ENCODE measurements at places on chromosomes 5 and 9.
A peak's percentile ranks its signal among the peaks of the same experiment; 100 is the strongest.

GRCh38 chr5:56460681-56461191, 227.6 kb upstream of the ANKRD55 start:
- DNase-seq = no peak

DNA sequence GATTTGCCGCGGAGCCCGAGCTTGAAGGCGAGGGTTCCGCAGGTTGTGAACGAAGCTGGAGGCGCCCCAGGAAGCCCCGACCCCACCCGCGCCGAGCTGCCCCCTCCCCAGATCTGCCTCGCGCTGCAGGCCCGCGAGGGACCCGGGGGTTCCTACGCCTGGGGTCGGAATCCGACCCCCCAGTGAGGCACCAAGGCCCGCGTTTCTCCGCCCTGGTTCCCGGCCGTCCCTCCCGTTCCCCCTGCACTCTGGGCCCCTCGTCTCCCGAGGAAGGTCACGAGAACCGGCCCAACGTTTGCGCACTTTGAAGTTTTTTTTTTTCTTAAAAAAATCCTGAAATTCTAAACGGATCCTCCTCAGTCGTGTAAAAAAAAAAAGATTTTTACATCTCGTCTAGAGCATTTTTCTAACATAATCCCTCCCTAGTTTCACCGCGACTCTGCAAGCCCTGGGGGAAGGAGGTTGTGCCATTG, 880 bp upstream of the GFPT2 start:
- DNase-seq = no peak

DNA sequence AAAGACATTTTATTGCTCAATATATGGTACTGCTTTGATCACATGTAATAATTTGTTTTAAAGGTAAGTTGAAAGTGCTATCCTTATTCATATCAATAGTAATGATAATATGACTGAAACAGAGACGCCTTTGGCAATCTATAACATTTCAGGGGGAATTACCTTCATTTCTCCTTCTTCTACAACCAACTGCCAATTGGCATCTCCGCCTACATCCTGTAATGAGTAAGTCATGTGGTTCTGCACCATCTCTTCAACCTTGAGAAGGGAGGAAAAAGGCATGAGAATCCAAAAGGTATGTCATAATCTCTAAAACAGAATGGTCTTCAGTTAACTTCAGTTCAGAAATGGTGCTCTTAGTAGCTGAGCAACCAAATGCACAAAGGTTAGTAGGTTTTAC, 52.4 kb downstream of the HMGCR start:
- no peak for DNase-seq

- DNase-seq = no peak
Measured at GRCh38 chr5:134456825-134457224, 45.1 kb upstream of the CDKN2AIPNL start.

- no peak for DNase-seq
Measured at GRCh38 chr5:33579152-33579551, 138.4 kb downstream of the TARS1 start.

DNA sequence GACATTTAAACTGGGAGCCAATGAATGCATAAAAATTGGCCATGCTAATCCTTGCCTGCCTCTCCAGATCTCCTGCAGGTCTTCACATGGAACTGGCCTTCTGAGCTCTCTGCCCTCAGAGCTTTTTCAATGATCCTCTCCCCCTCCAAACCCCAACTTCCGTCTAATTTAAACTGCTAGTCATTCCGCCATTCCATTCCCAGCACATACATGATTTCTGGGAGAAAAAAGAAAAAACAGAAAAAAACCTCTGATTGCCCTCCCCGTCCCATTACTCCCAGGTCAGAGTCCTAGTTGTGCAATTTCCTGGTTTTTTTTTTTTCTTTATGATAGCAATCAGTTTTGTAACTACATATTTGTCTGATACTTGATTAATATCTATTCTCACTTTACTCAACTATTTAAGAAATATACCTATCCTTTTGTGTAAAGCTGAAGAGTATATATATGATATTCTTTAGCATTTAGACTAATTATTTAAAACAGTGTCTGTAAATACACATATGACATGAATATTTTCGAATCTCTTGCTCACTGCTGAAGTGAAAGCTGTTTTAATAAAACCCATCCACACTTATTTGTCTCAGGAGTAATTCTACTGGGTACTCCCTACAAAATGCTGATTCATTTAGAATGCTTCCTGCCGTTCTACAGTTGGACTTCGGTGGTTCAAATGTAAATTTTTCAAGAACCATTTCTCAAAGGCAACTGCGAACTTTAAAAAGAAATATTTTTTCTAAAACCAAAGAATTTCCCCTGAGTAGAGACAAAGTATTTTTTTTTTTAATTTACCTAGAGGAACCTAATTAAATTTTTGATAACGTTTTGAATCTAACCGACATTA, 1.6 kb downstream of the HINT1 start:
- no peak for DNase-seq

GRCh38 chr9:86286278-86286677, 3.9 kb upstream of the ISCA1 start:
- DNase-seq = no peak

DNA sequence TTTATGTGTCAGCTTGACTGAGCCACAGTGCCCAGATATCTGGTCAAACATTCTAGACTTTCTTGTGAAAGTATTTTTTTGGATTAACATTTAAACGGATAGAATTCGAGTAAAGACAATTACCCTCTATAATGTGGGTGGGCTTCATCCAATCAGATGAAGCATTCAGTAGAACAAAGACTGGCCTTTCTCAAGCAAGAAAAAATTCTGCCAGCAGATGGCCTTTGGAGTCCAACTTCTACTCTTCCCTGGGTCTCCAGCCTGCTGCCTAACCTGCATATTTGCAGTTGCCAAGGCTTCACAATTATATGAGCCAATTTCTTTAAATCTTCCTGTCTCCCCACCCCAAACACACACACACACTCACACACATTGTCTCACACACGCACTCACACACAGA, 86.4 kb downstream of the MED10 start:
- no peak for DNase-seq

DNA sequence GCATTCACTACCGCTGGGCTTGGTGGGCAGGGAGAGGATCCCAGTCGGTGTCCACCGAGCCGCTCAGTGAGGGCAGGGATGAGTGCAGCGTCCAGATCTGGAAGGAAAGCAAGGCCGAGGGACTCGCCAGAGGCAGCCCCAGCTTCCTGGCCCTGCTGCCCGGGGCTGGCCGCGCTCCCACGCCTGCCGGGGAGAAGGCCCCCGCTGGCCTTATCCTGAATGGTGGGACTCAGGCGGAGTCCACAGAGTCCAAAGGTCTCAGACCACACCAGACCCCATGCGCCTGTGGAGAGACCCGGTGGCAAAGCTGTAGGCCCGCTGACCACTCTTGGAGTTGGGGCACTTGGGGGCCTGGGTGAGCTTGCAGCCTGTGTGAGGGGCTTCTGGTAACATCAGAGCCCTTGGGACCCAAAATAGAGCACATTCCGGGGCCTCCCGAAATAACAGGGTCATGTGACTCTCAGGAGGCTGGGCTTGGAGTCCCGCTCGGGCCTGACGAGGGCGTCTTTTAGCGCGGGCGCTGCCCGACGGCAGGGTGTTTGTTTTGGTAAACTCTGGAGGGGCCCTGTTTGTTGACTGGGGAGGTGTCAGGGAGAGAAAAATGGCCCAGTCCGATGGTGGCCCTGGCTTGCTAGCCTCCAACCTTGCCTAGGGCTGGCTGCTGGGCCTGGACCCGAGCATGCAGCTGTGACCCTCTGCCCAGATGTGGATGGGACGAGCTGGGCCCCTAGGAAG, 2.8 kb downstream of the RXRA start:
- no peak for DNase-seq

DNA sequence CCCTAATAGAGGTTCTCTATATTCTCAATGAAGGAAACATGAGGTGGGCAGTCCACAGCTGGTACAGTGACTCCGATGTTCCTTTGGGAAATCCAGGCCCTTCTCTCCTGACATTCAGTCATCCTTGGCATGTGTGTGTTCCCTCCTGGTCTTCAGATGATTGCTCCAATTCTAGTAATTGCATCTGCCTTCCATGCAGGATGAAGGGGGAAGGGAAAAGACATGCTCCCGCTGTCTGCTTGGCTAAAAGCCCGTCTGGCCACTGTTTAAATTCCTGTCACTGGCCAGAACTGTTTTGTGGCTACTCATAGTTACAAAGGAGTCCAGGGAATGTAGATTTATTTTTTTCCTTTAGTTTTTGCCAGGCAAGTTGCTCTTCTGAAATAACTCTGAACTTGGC, 65.0 kb downstream of the MAST4 start:
- DNase-seq = no peak

DNA sequence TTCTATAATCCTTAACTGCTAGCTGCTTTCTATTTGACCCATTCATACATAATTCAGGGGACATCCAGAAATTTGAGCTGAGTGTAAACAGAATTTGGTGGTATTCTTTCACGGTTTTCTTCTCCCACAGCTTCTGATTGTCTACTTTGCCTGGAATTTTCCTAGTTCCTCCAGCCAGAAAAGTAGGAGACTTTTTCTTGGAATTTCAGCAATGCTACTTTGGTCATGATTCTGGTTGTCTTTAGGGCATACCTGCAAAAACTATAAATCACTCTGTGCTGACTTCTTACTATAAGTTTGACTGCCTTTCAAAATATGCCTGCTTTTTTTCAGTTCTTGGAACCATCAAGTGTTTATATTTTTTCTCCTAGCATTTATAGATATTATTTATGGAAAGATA, 260.2 kb downstream of the TMEM38B start:
- DNase-seq = no peak

GRCh38 chr9:14030375-14031059, 283.4 kb downstream of the NFIB start:
- DNase-seq = no peak

- DNase-seq = peak; percentile 50
Measured at GRCh38 chr9:137270929-137271695, 6.4 kb upstream of the TOR4A start.

DNA sequence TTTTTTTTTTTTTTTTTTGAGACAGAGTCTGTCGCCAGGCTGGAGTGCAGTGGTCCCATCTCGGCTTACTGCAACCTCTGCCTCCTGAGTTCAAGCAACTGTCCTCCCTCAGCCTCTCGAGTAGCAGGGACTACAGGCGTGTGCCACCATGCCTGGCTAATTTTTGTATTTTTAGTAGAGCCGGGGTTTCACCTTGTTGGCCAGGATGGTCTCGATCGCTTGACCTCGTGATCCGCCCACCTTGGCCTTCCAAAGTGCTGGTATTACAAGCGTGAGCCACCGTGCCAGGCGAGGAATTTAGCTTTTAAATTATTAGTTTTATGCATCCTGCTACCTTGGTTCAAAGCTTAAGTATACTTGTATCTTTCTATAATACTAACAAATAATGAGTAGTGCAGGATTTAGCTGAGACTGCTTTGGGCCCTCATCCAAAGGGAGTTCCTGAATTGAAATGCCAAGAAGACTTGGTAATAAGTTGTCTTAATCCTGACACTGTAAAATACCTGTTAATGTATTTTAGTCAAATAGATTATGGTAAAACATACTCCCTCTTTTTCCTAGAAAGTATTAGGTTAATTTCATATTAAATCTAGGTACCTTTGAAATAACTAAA, 5.0 kb downstream of the CDC42SE2 start:
- no peak for DNase-seq

- DNase-seq = no peak
Measured at GRCh38 chr5:173498739-173499470, 117.5 kb downstream of the BOD1 start.

DNA sequence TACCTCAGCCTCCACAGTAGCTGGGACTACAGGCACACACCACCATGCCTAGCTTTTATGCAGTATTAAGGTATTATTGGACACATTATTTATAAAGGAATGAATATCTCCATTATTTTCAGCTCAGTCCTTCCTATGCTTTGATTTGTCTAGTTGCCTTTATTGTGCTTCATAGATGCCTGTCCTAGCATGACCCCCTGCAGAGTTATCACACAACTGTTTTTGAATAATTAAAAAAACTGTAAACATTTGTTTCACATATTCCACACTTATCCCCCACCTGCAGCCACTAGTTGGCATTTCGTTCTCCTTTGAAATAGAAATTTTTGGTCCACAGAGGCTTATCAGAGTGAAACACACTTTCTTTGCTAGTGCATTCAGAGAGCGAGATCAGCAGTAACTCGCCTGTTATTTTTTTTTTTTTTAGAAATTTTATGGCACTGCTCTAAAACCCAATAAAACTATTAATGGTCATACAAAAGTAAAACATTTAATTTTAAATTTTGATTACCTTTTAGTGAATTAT, 151.8 kb upstream of the RASA1 start:
- DNase-seq = no peak

DNA sequence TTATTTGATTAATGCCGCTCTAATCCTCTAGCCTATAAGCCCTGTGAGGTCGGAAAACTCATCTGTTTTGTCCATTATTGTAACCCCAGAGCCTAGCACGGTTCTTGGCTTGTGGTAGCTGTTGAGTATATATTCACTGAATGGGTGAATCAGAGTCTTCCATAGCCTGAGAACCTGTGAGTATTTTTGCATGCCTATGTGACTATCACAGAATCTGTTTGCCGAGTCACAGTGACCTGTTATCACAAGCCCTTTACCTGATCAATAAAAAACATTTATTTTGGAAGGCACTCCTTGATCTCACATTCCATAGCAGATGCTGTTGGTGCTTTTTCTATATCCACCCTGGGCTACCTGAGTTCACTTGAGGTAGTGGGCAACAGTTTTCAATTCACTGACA, 125.0 kb upstream of the STC2 start:
- DNase-seq = no peak

DNA sequence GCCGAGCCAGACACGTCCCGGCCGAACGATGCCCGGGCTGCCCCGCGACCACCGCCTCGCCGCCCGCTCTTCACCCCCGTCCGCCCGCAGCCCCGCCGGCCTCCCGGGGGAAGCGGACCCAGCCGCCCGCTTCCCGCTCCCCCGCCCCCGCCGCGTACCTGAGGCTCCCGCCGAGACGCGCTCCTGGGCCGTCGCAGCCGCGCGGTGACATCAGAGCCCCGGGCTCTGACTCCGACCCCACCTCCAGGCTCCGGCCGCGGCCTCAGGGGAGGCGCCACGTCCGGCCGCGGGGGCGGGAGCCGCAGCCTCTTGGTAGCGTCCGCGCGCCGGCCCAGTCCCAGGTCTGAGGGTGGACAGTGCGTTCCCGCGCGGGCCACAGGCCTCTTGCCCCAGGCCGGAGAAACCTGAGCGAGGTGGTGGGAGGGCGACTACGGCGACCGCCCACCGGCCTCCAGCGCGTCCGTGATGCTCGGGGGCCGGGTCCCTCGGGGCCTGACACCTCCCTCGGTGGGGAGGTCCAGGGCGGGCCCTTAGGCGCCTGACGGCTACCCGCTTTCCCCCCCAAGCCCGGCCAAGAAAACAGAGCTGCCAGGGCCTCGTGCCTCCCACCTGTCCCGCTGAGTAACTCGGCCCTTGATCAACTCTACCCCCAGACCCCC, at the start of gene SHROOM1:
TSS of gene SHROOM1 (minus strand) at position 212 of the 659 bp plus-strand sequence. CDS start 4,507 bp downstream, outside the sequence.
- DNase-seq = no peak

All from activated CD4-positive, alpha-beta memory T cell treated with anti-CD3 and anti-CD28 coated beads, Interleukin-2, amount 10 ng/mL, durations not matched to agents 7 days and 5 days (primary cell).